ENCODE measurements at places on chromosomes 16 and 17. TPM values are rescaled to one million over a fixed set of nuclear protein-coding genes. Genes with fewer than 3 reads are reported as not detected.
A peak's percentile ranks its signal among the peaks of the same experiment; 100 is the strongest.

The TSNAXIP1 gene
- not detected for total RNA-seq

- no peaks in the 10 kb centered on the region for H3K36me3 ChIP-seq
- no peak overlapping the region for H3K27ac ChIP-seq
- no peak for DNase-seq
- no peaks in the 10 kb centered on the region for H3K4me1 ChIP-seq
- H3K4me3 ChIP-seq: no peak overlapping the region
Measured at GRCh38 chr17:5560361-5560988, 23.8 kb downstream of the NLRP1 start.

The TBC1D3I gene
- total RNA-seq: not detected

GRCh38 chr17:48250949-48251348 lies 143.4 kb downstream of the SNX11 start:
- no peaks in the 10 kb centered on the region for H3K27me3 ChIP-seq
- H3K27ac ChIP-seq: no peak overlapping the region
- DNase-seq: no peak
- peaks cover 13% of the 10 kb centered on the region for H3K4me1 ChIP-seq

- H3K27me3 ChIP-seq: no peaks in the 10 kb centered on the region
- no peak overlapping the region for H3K4me3 ChIP-seq
- H3K27ac ChIP-seq: peak overlapping the region; percentile 62
Measured at GRCh38 chr16:68276223-68276622, 11.9 kb downstream of the SLC7A6 start.

The TMEM204 gene
- total RNA-seq: not detected

The PERCC1 gene
- total RNA-seq: not detected

GRCh38 chr17:6160232-6160555 lies 90.0 kb downstream of the WSCD1 start:
- no peaks in the 10 kb centered on the region for H3K36me3 ChIP-seq
- H3K27ac ChIP-seq: no peak overlapping the region
- H3K4me1 ChIP-seq: peaks cover 26% of the 10 kb centered on the region

- H3K4me3 ChIP-seq: no peak overlapping the region
- no peak for DNase-seq
- H3K27ac ChIP-seq: no peak overlapping the region
Measured at GRCh38 chr16:51034481-51035109, 116.5 kb downstream of the SALL1 start.

The CDT1 gene
- 114 TPM for total RNA-seq

The PCGF2 gene
- total RNA-seq: 23.4 TPM

GRCh38 chr16:76583466-76583865 lies 306.3 kb downstream of the CNTNAP4 start:
- H3K4me1 ChIP-seq: no peaks in the 10 kb centered on the region
- DNase-seq: no peak
- no peaks in the 10 kb centered on the region for H3K27me3 ChIP-seq
- H3K36me3 ChIP-seq: no peaks in the 10 kb centered on the region

GRCh38 chr16:73220836-73221235 lies 172.9 kb upstream of the ZFHX3 start:
- no peaks in the 10 kb centered on the region for H3K4me1 ChIP-seq
- no peak for DNase-seq
- no peak overlapping the region for H3K27ac ChIP-seq
- no peaks in the 10 kb centered on the region for H3K27me3 ChIP-seq
- no peak overlapping the region for H3K4me3 ChIP-seq

DNA sequence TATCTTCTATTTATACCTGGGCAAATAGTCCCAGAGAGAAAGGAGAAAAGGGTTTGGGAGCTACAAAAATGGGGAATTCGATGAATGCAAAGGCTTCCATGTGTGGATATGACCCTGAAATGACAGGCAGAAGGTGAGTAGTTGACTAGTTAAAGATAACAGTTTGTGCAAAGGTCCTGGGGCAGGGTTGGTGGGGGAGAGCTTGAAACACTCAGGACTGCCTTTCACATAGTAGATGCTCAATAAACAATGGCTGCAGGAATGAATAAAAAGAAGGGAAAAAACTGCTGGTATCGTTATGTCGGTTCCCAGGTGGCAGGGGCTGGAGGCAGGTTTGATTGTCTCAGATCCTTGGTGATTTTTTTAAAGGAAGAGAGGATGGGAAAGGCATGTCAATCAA lies 445.5 kb downstream of the HAPSTR1 start:
- no peaks in the 10 kb centered on the region for H3K36me3 ChIP-seq
- H3K27ac ChIP-seq: no peak overlapping the region
- DNase-seq: no peak
- H3K27me3 ChIP-seq: no peaks in the 10 kb centered on the region

- no peak overlapping the region for H3K4me3 ChIP-seq
- no peak for DNase-seq
- no peak overlapping the region for H3K27ac ChIP-seq
- no peaks in the 10 kb centered on the region for H3K27me3 ChIP-seq
Measured at GRCh38 chr17:27216836-27217235, 77.1 kb upstream of the WSB1 start.
